ENCODE measurements at places on chromosomes 7 and 10.

DNA sequence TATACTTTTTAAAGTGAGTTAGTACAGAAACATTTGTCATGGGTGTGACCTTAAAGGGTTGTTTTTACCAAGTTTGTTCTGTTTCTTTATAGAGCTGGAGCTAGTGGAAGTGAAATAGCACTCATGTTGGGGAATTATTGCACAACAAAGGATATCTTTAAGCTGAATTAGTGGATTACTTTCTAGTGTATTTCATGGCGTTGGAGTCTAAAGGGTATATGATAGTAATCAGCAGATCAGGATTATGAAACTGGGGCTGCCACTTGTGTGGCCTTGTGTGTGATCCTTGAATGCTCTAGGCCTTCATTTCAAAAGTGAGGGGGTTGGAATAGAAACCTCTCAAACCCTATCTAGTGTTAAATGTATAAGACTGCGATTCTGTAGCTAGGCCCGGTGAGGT, 123.6 kb downstream of the LYZL1 start:
- no peak for DNase-seq

GRCh38 chr10:48968036-48968435, 28.4 kb upstream of the LRRC18 start:
- no peak for DNase-seq

DNA sequence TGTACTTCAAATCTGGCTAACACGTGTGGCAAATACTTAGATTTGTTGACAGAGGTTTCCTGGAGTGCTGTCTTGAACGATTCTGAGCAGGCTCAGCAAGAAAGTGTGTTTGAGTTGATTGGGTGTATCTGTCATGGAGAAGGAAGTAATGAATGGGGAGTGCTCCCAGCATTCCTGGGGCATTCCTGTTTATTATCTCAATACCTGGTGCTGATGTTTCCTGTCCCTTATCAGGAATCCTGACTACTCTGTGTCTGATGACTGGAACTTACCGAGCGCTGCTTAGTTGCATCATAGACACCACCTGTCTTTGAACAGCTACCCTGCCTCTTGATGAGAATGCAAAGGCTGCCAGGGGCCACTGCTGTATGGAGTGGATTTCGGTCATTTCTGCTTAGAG, 41.0 kb upstream of the TMEM248 start:
- DNase-seq: no peak

- no peak for DNase-seq
These were observed 1.8 kb downstream of the ZMIZ2 start for GRCh38 chr7:44750424-44750823.

DNA sequence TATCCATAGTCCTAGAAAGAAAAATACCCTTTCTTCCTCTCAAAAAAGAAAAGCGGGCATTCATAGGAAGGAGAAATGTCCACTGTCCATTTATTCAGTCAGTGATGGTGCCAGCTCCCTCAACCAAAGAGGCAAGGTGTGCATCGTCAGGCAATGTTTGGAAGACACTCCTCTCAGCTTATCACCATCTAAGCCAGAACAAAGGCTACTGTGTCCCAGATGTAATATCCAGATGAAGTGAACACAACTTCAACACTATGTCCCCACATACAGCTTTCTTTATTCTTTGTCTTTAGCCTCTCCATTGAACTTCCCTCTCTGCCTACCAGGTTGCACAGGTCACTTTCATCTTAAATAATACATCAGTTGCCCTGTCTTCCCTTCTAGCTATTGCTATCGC, 131.4 kb upstream of the RNF32 start:
- DNase-seq: no peak

DNA sequence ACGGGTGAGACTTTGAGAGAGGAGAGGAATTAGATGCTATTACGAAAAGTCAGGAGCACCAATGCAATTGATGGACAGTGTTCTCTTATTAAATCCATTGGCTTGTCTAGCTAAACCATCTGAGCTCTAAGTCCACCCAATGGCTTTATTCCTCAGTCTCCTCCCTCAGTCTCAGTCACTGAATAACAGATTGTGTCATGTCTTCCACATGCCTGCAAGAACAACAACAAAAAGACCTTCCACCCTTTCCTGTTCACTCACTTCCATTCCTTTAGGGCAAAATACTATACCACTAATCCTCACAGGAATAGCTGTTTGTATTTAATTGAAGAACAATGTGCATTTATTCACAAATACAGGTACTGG, 154.8 kb upstream of the LAMB4 start:
- DNase-seq: no peak

- no peak for DNase-seq
These were observed 96.1 kb downstream of the NKX6-2 start for GRCh38 chr10:132689721-132690360.

DNA sequence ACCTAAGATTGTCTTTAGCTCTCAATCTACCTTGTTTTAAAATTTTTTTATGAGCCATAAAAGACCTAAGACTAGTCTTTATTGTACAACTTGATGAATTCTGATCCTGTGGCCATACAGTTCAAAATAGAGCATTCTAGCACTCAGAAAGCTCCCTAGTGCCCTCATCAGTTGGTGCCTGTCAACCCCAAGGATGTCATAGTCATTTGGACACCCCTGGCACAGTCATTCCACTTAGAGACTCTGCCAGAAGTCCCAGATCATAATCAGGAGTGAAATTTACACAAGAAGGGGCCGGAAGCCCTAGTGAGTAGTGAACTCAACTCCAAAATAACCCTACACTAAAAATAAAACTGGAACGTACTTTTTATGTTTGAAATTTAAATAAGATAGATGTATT, 80.0 kb upstream of the INSIG1 start:
- DNase-seq: no peak

DNA sequence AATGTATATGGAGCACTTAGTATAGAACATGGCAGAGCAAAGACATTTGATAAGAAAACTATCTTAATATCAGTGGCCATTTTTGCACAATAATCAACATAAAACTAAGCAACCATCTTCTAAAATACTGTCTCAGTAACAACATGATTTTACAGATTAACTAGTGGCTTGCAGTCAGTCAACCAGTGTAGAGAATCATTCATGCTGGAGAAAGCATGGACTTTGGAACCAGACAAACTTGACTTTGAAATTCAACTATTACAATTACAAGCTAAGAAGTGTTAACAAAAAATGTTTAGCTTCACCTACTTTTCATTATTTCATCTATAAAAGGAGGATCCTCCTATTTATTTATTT, 27.7 kb downstream of the CUBN start:
- no peak for DNase-seq

DNA sequence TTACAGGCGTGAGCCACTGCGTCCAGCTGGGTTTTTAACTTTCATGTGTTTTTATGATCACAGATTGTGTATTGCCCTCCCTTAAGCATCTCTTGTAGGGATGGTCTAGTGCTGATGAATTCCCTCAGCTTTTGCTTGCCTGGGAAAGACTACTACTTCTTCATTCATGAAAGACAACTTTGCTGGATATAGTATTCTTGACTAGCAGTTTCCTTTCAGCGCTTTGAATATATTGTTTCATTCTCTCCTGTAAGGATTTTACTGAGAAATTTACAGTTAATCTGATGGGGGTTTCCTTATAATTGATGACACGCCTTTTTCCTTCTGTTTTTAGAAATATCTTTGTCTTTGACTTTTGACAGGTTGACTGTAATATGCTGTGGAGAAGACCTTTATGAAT, 33.2 kb downstream of the STK31 start:
- no peak for DNase-seq

GRCh38 chr10:44395396-44395795, 10.5 kb upstream of the CXCL12 start:
- no peak for DNase-seq

DNA sequence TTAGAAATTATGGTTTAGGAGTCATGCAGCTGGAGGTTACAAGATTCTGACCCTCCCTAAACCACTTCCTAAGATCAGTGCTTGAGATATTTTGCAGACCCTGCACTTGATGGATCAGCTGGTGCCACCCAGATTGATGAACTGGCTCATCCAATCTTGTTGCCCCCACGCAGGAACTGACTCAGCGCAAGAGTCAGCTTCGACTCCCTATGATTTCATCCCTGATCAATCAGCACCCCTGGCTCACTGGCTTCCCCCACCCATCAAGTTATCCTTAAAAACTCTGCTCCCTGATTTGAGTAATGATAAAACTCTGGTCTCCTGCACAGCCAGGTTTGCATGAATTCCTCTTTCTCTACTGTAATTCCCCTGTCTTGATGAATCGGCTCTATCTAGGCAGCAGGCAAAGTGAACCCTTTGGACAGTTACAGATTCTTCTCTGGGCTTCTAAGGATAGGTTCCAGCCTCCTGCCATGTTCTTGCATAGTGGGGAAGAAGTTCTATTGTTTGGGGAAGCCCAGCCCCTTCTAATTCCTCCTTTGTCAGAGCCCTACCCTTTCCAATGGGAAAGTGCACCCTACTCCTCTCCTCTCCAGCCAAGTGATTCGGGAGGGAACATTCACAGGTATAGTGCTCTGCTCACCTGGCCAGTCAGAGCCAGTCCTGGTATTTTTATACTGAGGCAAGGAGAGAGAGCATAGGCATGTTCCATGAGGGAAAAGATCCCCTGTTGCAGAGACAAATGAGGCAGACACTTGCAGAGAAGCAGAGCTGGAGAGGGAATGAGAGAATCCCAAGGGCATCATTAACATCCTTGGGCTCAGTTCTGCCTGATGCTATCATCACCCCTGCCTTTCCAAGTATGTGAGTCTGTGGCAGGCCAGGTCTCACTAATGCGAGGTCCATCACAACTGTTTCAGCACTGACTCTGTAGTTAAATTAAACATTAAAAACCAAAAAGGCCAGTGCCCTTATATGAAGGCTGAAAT, 224.4 kb upstream of the GALNT17 start:
- no peak for DNase-seq

DNA sequence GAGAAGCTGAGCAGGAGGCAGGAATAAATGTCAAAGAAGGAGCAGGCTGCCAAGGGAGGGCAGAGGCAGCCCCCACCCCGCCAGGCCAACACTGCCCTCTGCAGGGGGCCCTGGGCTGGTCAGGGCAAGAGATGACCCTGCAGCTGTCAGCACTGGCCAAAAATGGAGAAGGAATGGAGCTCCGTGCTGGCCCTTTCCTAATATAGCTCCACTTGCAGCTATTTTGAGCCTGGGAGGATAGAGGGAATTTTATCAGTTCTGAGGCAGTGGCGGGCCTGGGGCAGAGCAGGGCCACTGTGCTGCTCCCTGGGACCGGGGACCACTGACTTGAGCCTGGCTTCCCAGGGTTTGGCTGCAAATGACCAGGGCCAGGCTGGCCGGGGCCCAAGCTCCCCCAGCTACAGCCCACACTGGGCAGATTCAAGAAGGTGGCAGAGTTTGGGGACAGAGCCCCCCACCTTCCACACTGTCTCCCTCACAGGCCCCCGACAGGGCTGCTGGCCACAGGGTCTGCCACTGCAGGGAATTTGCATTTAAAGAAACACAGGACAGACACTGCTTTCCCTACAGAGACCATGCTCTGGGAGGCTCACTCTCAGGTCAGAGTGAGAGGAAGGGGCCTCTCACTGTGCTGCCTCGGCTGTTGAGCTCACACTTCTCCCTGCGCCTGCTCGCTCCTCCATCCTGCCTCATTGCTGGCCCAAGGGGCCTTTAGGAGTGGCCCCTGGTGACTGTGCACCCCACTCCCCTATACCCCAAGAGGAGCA, 16.2 kb downstream of the LDB3 start:
- no peak for DNase-seq

DNA sequence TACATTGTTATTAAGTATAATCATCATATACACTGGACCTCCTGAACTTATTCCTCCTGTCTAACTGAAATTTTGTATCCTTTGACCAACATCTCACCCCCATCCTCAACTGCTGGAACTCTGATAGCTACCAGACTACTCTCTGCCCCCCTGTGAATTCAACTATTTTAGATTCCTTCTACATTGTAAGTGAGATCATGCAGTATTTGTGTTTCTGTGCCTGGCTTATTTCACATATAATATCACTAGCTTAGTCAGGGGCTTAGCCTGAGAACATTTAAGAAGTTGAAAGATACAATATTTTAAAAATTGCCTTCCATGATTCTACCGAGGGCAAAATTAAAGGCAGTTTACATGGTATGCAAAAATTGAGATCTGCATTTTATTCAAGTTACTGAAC, 26.9 kb downstream of the STAMBPL1 start:
- DNase-seq: no peak

DNA sequence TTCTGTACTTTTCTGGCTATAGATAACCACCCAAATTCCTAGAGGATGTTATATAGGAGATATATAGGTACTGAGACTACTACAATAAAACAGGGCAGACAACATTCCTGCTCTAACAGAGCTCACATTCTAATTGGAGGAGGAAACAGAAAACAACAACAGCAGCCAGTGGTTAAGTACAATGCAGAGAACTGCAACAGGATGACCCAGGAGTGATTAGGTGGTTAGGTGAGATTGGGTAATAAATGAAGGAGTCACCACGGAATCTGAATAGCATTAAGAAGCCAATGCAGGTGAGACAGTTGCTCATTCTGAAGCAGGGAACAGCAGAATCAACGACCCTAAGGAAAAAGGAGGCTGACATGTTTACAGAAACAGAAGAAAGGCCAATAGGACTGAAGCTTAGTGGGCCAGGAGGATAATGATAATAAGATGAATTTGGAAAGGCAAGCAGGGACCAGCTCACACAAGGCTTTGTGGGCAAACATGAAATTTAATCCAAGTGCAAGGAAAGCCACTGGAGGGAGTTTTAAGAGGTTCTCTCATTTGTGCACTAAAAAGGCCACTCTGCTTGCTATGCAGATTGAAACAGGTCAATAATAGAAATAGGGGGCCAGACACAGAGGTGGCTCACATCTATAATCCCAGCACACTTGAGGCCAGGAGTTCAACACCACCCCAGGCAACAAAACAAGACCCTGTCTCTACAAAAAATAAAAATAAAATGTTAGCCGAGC, 16.9 kb upstream of the REEP3 start:
- DNase-seq: no peak

DNA sequence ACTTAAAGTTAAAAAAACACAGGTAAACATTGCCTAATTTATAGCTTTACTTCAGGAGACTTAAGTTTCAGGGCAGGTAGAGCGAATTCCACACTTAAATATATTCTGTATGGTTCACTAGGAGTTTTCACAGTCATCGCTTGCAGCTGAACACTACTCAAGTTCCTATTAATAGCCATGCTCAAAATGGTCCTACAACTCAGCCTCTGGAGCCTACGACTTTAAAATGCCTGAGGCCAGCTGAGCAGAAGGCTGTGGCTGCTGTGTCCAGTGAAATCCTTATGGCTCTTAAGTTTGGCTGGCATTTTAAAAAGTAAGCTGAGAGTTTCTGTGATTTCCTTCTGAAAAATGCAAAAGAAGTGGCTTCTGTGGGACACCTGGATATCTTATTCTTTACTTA, 105.4 kb upstream of the GLI3 start:
- DNase-seq: no peak

GRCh38 chr10:16832351-16833080, 15.3 kb upstream of the RSU1 start:
- no peak for DNase-seq

- DNase-seq: no peak
These were observed 61.5 kb downstream of the FZD1 start for GRCh38 chr7:91325726-91326125.

DNA sequence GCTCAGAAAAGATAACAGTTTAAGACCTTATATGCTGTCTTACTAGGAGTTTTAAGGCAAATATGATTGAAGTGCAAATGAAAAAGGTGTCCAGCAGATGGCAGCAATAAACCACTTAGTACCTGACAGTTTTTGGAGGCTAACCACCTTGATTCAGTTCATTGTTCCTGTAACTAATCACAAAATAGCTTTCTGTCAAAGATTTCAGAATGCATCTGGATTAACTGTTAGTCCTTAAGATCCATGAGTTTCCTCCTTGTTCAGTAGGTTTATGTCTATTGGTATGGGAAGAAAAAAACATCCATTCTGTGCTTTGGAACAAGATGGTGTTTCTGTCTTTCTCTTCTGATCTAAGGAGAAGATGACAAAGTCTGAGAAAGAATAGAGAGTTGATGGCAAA, 46.6 kb downstream of the CCSER2 start:
- no peak for DNase-seq
